ENCODE measurements at places on chromosomes 16 and 17. TPM values are rescaled to one million over a fixed set of nuclear protein-coding genes. Genes with fewer than 3 reads are reported as not detected.
A peak's percentile ranks its signal among the peaks of the same experiment; 100 is the strongest.

- DNase-seq, result no peak
Measured at GRCh38 chr17:29731589-29731929, 108.8 kb upstream of the CORO6 start.

- no peak for DNase-seq
Measured at GRCh38 chr16:69424935-69425784, 741 bp downstream of the CYB5B start.

The PRSS33 gene
- polyA plus RNA-seq, result 0.46 TPM

The CD300E gene
- 0.44 TPM for polyA plus RNA-seq

GRCh38 chr17:43171586-43172487, 823 bp downstream of the NBR1 start:
- peak; percentile 89 for DNase-seq

GRCh38 chr17:46732754-46733398, 85.6 kb downstream of the WNT3 start:
- DNase-seq, result no peak

GRCh38 chr16:14458576-14458975, 171.5 kb downstream of the PARN start:
- DNase-seq, result no peak

DNA sequence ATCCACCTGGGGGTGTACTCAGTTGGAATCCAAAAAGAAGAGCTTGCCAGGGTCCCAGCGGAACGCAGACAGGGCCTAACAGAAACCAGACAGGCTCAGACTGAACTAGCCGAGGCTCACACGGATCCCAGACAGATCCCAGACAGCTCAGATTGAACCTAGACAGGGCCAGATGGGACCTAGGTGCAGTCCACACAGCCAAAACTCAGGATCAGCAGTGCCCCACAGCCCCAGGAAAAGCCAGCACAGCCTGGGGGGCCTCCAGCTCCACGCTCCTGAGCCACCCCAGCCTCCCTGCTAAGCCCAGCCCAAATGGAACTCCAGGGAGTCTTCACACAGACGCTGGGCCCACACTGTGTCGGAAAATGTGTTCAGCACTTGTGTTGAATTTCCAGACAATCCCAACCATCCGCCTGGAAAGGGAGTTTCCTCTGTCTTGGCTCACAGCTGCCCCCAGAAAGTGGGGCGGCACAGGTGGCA, 7.5 kb downstream of the STX1B start:
- no peak for DNase-seq

DNA sequence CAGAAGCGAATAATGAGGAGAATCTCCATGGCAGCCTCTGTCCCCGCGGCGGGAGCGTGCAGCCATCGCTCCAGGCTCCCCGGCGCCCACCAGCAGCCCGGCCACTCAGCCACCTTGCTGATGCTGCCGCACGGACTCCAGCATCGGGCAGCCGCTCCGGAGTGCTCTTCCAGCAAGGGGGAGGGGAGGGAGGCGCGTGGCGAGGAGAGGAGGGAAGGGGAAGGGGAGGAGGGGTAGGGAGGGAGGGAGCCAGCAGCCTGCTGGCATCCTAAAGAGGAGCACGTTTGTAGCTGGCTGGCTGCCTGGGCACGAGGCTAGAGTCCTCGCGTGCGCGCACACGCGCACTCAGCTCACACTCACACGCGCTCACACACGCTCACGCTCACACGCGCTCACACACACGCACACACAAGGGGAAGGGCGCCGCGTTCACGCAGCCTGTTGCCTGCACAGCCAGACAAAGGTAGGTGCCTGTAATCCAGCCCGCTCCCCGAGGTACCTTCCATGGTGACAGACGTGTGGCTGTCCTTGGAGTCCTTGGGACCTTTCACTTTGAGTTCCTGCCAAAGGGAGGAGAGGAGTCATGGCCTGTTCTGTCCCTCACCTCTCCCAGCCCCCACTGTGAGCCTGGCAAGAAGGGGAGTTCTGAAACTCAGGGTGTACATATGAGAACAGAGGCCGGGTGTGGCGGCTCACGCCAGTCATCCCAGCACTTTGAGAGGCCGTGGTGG, 82.1 kb downstream of the TIMM22 start:
- no peak for DNase-seq

The KRT39 gene
- not detected for polyA plus RNA-seq

The RPL19 gene
- 2,117 TPM for polyA plus RNA-seq

DNA sequence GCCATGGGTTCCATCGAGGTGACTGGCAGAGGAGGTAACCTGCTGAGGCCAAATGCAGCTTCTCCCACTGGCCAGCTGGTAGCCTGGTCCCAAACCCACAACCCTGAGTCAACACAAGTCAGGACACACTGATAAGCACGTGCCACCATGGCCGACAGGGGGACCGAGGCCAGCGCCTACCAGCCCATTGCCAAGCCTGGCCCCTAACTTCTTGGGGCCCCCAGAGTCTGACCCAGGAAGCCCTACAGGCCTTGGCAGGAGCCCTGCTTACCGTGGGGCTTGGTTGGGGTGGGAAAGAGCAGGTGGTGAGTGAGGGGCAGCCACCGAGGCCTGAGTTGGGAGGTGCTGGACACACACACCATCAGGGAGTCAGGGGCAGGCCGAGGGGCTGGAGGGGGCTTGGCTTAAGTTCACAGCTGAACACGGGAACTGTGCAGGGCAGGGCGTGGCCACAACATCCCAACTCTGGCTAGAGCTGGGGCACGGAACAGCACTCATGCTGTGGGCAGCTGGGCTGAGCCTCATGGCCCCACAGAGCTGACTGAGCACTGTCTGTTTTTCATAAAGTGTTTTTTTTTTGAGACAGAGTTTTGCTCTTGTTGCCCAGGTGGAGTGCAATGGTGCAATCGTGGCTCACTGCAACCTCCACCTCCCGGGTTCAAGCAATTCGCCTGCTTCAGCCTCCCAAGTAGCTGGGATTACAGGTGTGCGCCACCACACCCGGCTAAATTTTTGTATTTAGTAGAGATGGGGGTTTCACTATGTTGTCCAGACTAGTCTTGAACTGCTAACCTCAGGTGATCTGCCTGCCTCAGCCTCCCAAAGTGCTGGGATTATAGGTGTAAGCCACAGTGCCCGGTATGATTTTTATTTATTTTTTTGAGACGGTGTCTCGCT, 5.5 kb downstream of the MRPL28 start:
- DNase-seq, result no peak

DNA sequence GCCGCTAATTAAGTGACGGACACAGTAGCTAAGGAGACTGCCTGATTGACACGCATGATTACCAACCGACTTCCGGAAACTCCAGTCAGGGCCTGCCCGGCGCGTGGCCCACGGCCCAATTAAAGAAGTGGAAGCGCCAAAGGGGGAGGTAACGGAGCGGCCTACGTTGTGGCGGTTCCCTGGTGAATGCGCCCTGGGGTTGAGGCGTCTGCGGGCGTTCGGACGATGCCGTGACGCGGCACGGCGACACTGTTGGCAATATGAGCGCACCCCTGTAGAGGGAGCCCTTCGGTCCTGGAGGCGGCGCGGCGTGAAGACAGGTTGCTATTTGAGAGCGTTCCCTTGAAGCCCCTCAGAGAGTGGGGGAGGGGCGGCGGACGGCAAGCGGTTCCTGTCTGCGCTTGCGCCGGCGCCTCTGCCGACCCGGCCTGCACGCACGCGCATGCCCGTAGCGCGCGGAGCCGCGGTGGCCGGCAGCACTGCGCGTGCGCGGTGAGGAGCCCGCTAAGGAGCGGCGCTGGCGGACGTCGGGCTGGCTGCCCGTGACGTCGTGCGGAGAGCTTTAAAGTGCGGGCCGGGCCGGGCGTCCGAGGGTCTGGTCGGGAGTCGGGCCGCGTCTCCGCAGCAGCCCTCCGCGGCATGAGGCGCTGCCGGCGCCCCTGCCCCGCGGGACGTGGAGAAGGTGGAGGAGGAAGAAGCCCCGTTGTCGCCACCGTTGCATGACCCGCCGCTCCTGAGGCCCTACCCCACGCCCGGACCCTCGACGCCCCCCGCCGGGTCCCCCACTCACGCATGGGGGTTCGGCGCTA, at the start of gene ALKBH5:
Gene ALKBH5, plus strand, starts transcription at position 495 of the 809 bp plus-strand sequence. CDS start 416 bp downstream, outside the sequence.
- peak; percentile 100 for DNase-seq

The CYTH1 gene
- 37.1 TPM for polyA plus RNA-seq

DNA sequence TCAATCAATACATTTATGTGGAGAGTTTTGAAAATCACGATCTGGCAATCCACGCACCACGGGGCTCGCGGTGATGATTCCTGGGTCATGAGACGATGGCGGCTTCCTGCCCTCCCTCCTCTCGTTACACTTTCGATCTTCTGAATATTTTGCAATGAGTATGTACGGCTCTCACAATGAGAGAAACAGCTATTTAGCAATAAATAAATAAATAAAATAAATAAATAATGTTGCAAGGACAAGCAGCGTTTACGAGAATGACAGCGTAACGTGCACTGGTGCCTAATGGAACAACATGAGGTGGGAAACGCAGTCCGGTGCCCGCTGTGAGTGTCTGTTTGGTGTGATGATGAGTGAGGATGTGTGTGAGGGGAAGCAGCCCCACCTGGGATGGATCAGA, 46.7 kb upstream of the JPH3 start:
- no peak for DNase-seq

GRCh38 chr17:73394512-73395450, 83.0 kb upstream of the CDC42EP4 start:
- no peak for DNase-seq

DNA sequence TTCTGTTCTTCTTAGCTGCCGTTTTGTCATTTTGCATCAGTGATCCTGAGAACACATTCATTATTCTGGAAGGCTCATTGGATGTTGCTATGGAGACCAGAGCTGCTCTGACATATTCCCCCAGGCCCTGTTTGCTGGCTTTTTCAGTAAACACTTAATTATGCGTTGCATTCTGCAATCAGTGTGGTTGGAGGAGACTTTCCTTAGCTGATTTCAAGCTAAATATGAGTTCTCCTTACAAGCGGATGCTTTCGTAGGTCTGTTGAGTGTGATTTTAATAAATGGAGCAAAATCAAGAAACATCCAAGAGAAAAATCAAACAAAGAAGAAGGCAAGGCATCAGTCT, 38.2 kb upstream of the NUDT7 start:
- no peak for DNase-seq

GRCh38 chr17:58375256-58375655, 23.3 kb upstream of the SUPT4H1 start:
- DNase-seq, result no peak

- peak; percentile 30 for DNase-seq
Measured at GRCh38 chr16:50067290-50067853, 1.6 kb downstream of the HEATR3 start.

The FA2H gene
- polyA plus RNA-seq, result 4.4 TPM

GRCh38 chr17:47808830-47809480, 12.6 kb downstream of the OSBPL7 start:
- no peak for DNase-seq

The CACNG3 gene
- polyA plus RNA-seq, result not detected

DNA sequence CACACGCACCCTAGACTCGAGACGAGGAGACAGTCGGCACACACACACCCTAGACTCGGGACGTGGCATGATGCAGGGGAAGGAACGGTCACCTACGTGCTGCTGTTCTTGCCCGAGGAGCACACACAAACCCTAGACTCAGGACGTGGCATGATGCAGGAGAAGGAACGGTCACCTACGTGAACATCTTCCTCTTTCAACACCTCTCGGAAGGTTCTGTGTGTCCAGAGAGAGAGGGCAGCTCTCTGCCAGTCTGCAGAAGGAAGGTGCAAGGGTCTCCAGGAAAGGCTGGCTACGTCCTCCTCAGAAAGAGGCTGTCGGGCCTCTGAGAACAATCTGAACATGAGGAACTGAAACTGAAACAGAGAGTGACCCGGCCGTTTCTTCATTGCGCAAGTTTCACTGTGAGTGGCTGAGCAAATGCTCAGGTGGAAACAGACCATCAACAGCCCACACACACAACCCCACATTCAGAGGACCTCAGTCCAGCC, 43.4 kb downstream of the ZNF276 start:
- peak; percentile 9 for DNase-seq

- DNase-seq, result no peak
Measured at GRCh38 chr16:31475946-31476302, 4.0 kb downstream of the TGFB1I1 start.

The TEKT5 gene
- polyA plus RNA-seq, result 0.30 TPM

- no peak for DNase-seq
Measured at GRCh38 chr16:30711712-30712111, 12.7 kb downstream of the SRCAP start.

GRCh38 chr16:28596840-28597691, at the start of gene SULT1A2:
Gene SULT1A2 (minus strand): TSS chr16:28597050. CDS start chr16:28595930, 1,120 bp downstream.
- peak; percentile 31 for DNase-seq

DNA sequence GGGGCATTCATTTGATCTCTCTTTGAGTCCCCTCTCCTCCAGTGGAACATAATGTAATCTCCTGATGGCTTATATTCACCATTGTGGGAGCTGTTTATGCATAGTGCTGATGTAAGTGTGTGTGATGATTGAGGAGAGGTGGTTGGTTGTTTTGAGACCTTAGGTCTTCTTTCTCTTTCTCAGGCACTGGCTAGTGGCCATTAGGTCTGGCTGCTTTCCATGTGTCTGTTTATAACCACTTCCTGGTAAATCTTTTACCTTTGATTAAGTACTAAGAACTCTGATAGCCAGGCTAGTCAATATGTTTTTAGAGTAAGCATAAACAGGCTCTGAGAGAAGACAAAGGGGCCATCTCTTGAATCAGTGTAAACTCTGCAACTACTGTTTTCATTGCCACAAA, 27.9 kb downstream of the VAT1L start:
- DNase-seq, result no peak

The UTS2R gene
- not detected for polyA plus RNA-seq

GRCh38 chr16:59566446-59566845, 832.3 kb upstream of the GOT2 start:
- no peak for DNase-seq

DNA sequence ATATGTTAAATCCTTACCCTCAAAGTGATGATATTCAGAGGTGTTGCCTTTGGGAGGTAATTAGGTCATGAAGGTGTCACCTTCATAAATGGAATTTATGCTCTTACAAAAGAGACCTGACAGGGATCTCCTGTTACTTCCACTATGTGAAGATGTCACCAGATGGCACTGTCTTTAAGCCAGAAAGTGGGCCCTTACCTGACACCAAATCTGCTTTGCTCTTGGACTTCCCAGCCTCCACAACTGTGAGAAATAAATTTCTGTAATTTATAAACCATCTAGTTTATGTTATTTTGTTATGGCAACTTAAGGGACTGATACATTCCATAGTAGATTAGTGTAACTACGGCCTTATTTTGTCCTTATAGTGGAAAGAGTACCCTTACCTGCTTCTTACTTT, 358.3 kb upstream of the SALL1 start:
- no peak for DNase-seq

- peak; percentile 89 for DNase-seq
Measured at GRCh38 chr17:2982854-2983253, 80.6 kb downstream of the OR1D5 start.

Measured in right lung (tissue), 10 donors.